A549 treated with CpdA at 1 μM for 4 hours (cell line): ENCODE measurements at places on chromosomes 16 and 17. TPM values are rescaled to one million over a fixed set of nuclear protein-coding genes. Genes with fewer than 3 reads are reported as not detected.

Gene KRT33A
- total RNA-seq: not detected in 5 replicates

Gene RAB26
- total RNA-seq: 1.8 to 4.3 TPM (median 4.1 TPM) in 5 replicates

Gene SMPD3
- 0.09 to 0.48 TPM (median 0.32 TPM) in 5 replicates for total RNA-seq

Gene MAP3K14
- 54.1 to 87.5 TPM (median 67.8 TPM) in 5 replicates for total RNA-seq

Gene PMP22
- 265 to 324 TPM (median 299 TPM) in 5 replicates for total RNA-seq

Gene ZNF750
- not detected in 5 replicates for total RNA-seq

Gene METRNL
- 19.6 to 27.4 TPM (median 25.8 TPM) in 5 replicates for total RNA-seq

Gene CASKIN2
- total RNA-seq: 8.6 to 12.2 TPM (median 9.9 TPM) in 5 replicates

Gene KCNG4
- not detected in 5 replicates for total RNA-seq
